Choroid plexus epithelial cell (primary cell): ENCODE measurements at places on chromosomes 6 and 20.

GRCh38 chr6:147567141-147567805 lies 58.8 kb downstream of the SAMD5 start:
- peak; percentile 13 for DNase-seq

DNA sequence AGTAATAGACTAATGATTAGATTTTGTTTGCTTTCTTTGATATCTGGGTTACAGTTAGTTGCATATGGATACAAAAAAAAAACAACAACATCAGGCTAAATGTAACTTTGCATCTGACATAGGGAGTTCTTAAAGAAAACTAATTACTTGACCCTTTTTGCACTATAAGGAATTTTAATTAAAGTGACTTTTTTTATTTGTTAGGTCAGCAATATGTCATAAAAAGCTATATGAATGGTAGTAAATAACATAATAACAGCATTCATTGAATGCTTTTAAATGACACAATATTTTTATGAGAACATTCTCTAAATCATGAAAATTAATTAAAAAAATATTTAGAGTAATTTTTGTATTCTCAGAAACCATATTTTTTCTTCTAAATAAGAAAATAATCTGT lies 183.6 kb downstream of the GRIK2 start:
- DNase-seq = no peak

DNA sequence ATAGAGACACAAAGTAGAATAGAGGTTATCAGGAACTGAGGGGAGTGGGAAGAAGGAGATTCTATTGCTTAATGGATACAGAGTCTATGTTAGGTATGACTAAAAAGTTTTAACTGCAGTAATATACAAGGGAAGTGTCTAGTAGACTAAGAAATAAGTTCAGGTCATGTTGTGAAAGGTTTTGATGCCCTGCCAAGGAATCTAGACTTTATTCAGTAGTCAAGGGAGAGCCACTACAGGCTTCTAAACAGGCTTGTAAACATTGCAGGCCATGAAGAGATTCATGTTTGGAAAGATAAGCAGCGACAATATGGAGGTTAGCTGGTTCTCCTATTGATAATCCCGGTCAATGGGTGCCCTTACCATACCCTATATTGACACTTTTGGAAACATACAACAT lies 352.8 kb upstream of the SOX4 start:
- peak; percentile 83 for DNase-seq

DNA sequence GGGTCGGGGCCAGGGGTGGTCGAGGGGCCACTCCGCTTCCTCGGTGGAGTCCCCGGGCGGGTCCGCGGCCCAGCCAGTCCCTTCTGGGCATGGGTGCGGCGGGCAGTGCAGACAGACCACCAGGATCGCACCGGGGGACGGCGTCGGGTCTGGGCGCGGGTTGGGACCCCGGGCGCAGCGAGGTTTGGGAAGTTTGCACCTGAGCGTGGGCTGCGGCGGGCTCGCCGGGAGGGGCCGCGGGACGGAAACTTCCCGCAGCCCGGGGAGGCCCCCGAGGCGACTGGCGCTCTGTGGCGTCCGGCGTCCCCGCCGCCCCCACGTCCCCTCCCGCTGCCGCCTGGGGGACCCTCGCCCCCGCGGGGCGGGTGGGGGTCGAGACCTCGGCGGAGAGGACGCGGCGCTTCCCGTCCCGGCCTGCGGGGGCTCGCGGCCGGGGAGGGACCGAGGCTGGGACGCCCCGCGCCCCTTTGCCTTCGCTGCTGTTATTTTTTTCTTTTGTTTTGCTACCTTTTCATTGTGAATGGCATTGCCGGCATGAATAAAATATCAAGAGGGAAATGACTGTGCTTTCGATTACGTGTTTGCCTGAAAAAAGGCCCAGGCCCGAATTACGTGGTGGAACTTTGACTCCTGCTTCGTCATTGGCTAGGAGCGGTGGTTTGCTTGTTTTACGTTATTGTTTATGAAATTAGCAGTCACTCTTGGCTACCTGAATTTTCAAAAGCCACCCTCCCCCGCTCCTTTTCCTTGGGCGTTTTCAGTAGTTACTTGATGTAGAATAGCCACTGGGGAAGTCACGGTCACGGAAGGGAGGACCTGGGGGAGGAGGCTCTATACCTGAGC lies 703 bp downstream of the SNX9 start:
- peak; percentile 74 for DNase-seq

DNA sequence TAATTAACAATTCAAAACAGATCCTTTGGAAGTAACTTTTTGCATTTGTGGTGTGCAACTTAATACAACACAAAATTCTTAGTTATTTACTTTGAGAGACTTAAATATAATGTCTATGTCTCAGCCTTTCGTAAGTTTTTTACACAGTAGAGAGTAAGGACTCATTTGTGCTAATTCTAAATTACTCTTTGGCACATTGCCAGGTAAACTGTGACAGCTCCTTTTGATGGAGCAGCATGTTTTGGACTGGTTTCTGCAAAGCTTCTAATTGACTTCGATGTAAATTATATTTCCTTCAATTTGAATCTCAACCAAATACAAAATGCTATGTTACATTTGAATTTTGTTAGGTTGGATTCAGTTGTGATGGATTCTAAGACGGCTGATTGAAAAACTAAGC lies 450.7 kb upstream of the OPRM1 start:
- no peak for DNase-seq

DNA sequence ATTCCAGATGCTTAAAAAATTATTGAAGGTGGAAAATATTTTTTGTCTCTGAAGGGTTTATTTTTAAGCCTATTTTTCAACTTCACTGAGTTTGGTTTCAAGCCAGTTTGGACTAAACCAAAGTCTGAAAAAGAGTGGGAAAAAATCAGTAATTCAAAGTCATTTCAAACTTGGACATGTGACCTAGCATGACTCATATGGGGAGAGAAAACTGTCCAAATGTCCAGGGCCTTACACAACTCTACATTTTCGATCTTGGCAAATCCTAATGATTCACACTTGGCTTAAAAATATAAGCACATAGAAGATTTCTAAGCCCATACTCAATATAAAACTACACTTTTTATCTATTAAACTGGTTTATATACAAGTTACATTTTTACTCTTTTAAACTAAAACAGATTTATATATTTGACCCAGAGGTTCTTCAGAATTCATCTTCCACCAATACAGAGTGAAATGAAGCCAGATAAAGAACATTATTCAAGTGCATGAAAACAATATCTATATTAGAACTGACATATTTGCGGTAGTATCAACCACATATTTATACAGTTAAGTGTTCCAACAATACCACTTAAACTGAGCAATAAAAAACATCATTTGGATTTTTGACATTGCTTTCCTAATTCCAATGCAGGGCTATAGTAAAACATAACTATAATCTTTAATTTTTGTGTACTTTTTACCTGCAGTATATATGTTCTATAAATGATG lies 110.3 kb upstream of the TCF21 start:
- DNase-seq = peak; percentile 97

- peak; percentile 53 for DNase-seq
Measured at GRCh38 chr20:31569163-31570020, 35.7 kb upstream of the ID1 start.

DNA sequence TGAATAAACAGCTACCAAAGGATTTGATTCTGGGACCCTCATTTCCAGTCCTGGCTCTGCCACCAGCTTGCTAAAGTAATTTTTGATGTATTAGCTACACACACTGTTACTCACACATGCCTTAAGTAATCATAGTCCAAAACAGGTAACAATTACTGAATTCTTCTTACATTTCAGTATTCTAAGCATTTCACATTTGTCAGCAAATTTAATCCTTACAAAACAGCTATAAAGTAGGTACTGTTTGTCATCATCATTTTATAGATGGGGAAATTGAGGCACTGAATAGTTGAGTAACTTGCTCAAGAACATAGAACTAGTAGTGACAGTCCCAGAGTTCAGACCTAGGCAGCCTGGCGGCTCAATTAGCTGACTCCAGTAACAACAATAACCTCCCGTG lies 272.6 kb downstream of the QKI start:
- DNase-seq = no peak

- DNase-seq = no peak
Measured at GRCh38 chr6:28312939-28313338, 23.0 kb downstream of the ZSCAN31 start.

GRCh38 chr20:37418591-37419109 lies 72.7 kb downstream of the SRC start:
- DNase-seq = no peak

DNA sequence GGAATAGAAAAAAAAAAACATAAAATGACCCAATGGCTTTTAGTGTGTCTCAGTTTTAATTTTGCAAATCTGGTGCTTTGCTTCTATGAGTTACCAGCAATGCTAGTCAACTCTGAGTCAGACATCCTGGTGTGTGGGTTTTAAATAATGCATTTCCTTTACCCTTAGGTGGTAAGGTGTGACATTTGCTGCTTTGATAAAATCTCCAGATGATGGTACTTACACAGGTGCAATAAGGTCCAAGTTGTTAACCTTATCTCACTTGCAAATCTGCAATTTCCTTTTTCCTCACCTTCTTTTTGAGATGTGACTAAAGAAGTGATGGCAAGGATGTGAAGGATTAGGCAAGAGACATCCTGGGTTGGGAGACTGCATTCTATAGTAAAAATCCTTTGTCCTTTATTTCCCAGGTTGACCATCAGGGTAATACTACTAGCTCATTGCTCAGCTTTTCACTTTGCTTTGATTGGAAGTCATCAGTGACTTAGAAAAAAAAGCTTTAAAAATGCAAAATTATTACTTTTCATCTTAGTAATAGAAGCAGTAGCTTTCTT lies 818.5 kb upstream of the FLRT3 start:
- no peak for DNase-seq

- no peak for DNase-seq
Measured at GRCh38 chr6:24802271-24803059, 3.7 kb upstream of the ARMH2 start.

- no peak for DNase-seq
Measured at GRCh38 chr20:1735417-1736089, 78.0 kb upstream of the SIRPG start.

DNA sequence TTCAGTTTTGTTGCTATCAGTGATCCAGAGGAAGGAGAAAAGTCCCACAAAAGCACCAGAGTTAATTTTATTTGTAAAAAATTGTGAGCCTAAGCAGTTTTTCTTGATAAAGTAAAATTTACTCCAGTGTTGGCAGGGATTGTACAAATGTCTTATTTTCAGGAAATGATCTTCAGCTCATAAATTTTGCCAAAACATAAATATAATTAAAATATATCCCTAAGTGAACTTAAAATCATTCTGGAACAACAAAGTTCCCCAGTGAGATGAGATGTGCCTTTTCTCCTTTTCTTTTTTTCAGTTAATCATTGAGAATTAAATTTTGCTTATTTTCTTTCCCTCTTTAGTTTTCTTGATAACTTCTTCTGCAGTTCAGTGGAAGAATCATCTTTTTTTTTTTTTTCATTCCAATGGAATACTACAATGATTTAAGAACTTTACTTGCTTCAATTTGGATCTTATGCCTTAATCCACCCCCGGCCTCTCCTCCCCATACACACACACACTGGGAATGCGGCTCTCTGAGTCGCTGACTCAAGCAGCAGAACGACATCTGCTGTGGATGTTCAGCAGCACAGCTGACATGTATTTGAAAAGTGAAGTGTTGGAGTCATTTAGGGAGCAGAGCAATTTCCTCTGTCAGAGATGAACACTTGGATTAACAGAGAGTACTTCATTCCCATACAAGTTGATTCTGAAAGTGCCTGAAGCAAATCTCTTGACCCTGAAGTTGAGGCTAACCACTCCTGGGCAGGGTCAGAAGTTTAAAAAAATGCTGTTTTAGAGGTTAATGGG lies 27.7 kb upstream of the LAMA4 start:
- peak; percentile 90 for DNase-seq

GRCh38 chr6:5205035-5205507 lies 55.7 kb downstream of the LYRM4 start:
- DNase-seq = no peak

DNA sequence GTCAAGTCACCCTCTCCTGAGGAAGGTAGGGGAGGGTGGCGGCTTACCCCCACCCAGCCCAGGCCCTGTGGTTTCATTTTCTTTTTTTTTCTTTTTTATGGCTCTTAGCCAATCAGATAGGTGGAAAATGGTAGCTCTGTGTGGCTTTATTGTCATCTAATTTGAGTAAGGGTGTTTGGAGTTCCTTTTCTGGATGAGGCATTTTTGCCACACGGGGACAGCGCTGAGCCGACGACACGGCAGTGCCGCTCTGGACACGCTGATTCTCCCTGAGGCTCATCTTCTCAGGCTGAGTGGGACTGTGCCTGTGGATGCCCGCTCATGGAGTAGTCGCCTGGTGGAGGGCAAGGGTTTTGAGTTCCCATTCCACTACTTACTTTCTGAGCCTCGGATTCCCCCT lies 37.6 kb upstream of the ANGPT4 start:
- peak; percentile 7 for DNase-seq

GRCh38 chr6:135451617-135452190 lies 45.8 kb downstream of the AHI1 start:
- DNase-seq = peak; percentile 64

DNA sequence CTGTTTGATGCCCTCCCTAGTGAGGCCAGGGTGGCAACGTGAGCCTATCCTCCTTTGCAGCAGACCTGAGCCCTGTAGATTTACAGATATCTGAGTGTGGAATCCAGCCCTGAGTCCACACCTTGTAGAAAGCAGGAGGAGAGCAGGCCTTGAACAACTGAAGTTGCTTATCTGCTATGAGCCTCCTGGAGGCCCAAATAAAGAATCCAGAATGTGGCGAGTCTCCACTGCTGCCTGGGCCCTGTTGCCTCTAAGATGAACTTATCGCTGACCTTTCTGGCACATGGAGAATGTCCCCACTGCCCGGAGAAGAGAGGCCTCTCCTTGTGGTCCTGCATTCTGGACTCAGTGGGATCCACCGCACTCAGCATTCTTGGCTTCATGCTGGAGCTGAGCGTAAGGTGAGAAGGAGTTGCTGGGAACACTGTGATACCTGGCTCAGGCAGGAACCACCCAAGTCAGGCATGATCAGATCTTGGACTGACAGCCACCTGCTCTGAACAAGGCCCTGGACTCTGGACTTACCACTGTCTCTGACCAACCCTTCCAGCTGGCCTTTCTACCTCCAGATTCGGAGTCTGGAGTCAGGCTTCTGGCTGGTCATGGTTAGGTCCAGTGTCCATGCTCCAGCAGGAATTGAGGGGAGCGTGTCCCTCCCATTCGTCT lies 5.8 kb upstream of the MANBAL start:
- no peak for DNase-seq

- DNase-seq = no peak
Measured at GRCh38 chr6:46048646-46049297, 33.1 kb upstream of the CLIC5 start.
